ENCODE measurements at places on chromosomes 3 and 15.
A peak's percentile ranks its signal among the peaks of the same experiment; 100 is the strongest.

DNA sequence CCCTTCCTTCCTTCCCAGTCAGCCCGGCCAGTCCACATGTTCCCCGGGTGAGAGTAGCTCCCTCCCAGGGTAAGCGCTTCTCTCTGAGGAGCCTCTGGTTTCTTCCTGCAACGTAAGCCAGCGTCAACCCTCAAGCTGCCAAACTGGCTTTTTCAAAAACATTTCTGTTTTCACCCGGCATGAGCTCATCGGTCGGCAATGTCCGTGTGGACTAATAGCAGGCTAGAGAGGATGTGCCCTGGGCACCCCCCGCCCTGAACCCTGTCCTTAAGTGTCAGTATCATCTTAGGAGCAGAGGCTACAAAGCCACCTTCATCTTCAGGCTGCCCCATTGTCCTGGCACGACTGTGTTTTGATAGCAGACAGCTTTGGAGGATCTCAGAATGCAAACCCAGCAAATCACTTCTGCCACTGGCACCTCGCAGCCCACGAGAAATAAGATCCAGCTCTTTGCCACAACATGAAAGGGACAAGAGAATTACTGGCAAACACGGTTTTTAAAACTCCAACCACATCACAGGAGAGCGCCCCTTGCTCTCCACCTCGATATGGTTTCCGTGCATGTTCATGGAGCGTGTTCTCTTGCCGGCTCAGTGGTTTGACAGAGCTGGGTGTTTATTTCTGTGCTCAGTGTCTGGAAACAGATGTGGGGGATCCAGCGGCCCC, 9.9 kb downstream of the ALDH1A3 start:
- DNase-seq = no peak

GRCh38 chr15:42581272-42581730, 5.9 kb downstream of the STARD9 start:
- peak; percentile 88 for DNase-seq

DNA sequence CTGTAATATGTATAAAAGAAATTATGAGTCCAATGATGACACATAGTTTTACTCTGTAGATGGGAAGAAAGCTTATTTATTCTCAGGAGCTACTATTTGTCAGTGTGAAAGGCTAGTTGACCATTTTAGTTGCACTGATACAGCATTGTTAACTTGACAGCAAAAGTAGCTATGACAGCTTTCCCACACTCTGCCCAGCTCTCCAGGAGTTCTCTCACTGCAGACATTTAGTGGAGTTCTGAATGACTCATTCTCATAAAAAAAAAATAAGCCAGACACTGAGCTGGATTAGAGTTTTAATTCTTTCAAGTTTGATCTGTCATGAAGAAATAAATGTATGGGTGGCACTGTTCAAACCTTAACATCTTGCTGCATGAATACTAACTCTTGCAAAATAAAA, 77.2 kb upstream of the CFAP20DC start:
- DNase-seq = no peak

DNA sequence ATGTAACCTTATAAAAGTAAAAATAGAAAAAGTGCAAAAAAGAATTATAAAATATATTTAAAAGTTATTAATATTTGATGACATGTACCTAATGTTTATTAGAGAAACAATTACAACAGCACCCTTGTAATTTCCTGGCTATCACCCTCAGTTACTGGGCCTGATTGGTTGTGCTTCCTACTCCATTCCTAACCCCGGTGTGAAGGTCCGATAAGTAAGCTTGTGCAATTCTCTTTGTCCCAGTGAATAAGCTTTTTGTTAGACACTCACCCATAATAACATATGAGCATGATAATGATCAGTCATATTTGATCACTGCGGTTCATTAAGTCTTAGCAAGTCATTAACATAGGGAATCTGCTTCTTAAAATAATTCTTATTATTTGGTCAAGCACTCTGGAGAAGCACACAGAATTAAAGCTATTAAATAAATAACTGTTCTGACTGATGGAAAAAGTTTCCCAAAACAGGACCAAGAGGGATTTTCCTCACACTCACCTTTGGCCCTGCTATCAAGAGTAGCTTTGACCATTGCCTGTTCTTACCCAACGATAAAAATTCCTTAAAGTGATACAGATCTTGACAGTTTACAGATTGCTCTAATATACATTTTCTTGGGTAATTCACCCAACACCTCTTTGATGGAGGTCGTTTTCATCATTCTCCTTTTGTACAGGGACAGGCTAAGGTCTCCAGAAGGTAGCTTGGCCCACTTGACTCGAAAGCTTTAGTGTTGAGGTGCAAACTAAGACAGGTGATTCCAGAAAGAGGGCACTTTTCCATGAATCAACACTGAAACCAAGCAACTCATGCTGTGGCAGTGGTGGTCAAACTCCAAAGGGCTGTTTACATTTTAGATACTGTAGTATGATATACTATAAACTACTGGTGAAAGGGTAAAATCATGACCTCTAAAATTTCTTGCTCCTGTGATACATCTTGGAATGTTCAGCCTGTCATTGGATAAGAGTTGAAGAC, 543.0 kb upstream of the KCNMB2 start:
- no peak for DNase-seq

- no peak for DNase-seq
Measured at GRCh38 chr15:41562784-41563198, 3.8 kb downstream of the TYRO3 start.

DNA sequence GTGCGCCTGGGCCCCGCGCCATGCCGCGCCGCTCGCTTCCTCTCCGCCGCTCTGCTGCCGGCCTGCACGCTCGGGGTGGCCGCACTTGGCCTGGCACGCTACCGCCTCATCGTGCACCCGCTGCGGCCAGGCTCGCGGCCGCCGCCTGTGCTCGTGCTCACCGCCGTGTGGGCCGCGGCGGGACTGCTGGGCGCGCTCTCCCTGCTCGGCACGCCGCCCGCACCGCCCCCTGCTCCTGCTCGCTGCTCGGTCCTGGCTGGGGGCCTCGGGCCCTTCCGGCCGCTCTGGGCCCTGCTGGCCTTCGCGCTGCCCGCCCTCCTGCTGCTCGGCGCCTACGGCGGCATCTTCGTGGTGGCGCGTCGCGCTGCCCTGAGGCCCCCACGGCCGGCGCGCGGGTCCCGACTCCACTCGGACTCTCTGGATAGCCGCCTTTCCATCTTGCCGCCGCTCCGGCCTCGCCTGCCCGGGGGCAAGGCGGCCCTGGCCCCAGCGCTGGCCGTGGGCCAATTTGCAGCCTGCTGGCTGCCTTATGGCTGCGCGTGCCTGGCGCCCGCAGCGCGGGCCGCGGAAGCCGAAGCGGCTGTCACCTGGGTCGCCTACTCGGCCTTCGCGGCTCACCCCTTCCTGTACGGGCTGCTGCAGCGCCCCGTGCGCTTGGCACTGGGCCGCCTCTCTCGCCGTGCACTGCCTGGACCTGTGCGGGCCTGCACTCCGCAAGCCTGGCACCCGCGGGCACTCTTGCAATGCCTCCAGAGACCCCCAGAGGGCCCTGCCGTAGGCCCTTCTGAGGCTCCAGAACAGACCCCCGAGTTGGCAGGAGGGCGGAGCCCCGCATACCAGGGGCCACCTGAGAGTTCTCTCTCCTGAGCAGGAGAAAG, 951 bp downstream of the GPR62 start:
- no peak for DNase-seq

DNA sequence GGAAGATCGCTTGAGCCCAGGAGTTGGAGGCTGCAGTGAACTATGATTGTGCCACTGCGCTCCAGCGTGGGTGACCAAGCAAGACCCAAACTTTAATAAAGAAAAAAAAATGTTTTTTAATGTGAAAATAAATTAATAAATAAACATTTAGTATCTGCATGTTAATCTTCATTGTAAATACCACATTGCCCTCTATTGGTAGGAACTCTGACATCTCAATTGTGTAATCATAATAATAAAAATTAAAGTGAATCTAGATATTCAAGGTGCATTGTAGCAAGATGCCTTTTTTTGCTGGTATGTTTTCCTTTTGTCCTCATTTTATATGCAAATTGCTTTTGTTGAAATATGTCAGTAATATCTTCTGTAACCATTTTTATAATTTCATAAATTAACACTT, 95.0 kb upstream of the LIMD1 start:
- DNase-seq = no peak

DNA sequence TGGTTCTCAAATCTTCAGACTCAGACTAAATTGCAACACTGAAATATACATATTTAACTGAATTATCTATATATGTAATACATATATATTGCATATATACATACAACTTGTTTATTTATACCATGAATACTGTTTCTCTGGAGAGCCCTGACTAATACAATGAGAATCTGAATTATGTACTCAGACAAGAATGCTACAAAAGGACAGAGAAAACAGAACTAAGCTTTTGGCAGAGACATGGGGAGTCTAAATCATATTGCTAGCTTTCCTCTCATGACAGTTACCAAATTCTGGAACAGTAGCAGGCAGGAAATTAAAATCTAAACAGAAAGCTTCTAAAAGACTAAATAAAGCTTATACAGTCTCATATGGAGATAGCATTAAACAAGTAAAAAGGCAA, 142.4 kb upstream of the KCNMB2 start:
- DNase-seq = no peak

DNA sequence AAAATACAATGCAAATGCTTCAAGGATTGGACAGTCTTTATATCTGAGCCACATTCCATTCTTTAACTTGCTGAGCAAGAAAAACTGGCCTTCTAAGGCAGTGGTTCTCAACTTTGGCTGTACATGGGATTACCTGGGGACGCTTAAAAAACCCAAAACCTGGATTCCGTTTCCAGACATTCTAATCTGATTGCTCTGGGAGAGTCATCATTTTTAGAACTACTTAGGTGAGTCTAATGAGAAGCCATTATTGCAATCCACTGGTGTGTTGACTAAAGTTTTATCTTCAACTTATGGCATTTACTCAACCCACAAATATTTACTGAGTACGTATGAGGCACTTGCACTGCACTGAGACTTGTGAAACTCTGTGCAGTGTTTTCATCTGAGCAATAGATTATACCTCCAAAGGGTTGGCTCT, 195.7 kb upstream of the ATP11B start:
- DNase-seq = no peak

Data from inflammatory macrophage (primary cell).